ENCODE measurements at places on chromosomes 1 and 21.

DNA sequence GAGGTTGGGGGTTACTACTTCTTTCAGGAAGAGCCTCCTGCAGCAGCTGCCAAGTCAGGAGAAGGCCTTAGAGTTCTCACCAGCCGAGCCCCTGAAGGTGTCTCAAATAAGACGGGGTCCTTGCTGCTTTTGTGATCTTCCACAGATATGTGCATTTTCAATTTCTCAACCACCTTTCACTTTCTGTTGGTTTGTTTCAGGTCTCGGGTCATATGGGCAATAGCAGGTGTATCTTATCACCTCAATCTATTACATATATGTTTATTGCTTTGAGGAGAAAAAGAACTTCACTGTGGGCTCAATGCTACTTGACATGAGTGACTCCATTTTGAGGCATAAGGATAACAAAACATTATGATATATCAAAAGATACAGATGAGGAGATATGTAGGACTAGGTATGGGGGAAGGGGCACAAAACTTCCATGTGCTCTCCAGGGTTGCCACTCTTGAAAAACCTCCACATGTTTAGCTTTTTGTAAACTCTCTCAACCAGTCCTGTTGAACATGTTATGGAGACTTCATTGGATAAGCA is 1171.4 kb upstream of the ADGRL2 start:
- no peak for DNase-seq

- DNase-seq, result no peak
Measured at GRCh38 chr21:28148400-28149064, 844.1 kb downstream of the LTN1 start.

DNA sequence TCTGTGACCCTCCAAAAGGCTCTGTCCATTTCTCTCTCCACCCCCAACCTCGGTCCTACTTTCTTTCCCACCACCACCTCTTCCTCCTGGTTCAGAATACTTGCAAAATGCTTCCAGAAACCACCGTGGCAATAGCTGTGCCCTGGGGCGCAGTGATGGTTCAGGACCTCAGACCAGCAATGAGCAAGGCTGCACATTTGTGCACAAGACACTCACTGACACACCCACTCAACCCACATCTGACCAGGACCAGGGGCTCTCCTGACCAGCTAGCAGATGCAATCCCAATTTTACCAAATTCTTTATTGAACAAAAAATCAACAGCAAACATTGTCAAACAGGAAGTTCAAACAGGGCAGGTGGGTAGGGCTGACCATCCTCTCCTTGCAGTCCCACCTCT is 25.7 kb downstream of the SPOCD1 start:
- DNase-seq, result no peak

- DNase-seq, result no peak
Measured at GRCh38 chr1:10424034-10424433, 6.2 kb upstream of the CENPS start.

DNA sequence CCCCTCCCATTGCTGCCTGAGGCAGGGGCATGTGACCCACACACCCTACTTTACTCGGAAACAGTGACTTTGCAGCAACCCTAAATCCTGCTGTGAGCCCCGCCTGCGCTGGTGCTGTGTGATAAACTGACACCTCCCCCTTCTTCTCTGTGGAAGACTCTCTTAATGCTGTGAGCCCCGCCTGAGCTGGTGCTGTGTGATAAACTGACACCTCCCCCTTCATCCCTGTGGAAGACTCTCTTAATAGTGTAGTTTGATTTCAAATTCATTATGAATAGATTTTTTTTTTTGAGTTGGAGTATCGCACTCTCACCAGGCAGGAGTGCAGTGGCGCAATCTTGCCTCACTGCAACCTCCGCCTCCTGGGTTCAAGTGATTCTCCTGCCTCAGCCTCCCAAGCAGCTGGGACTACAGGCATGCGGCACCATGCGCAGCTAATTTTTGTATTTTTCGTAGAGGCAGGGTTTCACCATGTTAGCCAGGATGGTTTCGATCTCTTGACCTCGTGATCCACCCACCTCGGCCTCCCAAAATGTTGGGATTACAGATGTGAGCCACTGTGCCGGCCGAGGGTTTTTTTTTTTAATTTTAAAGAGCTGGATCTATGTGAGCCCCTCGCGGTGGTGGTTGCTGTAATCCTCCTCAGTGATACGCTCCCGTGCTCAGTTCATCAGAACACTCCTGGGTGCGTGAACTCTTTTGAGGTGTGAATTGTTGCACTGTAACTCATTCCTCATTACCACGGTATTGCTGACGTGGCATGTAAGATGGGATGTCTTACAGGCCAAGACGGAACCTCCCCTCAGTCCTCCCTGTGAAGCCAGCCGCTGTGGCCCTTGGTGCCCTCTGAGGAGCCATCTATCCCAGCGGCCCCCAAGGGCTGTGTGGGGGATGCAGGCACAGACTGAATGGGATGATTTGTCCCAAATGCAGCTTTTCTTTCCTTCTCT is 60.3 kb downstream of the GALNT2 start:
- DNase-seq, result no peak

- no peak for DNase-seq
Measured at GRCh38 chr21:39315603-39316445, 2.4 kb upstream of the BRWD1 start.

DNA sequence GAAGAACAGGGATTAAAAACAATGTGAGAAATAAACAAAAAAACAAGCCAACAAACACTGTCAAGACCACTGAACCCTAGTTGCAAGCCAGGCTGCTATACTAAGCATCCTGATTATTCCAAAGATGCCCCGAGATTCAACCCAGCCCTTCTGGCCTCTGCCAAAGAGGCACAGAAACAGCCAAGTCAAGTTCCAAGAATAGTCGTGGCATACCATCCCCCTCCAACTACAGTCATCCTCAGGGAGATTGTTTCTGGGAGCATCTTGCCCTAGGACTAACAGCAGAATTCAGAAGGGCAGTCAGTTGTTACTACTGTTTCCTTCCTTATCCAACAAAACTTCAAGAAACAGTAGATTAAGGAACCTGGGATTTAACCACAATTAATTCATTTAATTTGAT is 52.3 kb downstream of the ABL2 start:
- DNase-seq, result no peak

GRCh38 chr1:96927125-96927524 is 205.5 kb downstream of the PTBP2 start:
- DNase-seq, result no peak

DNA sequence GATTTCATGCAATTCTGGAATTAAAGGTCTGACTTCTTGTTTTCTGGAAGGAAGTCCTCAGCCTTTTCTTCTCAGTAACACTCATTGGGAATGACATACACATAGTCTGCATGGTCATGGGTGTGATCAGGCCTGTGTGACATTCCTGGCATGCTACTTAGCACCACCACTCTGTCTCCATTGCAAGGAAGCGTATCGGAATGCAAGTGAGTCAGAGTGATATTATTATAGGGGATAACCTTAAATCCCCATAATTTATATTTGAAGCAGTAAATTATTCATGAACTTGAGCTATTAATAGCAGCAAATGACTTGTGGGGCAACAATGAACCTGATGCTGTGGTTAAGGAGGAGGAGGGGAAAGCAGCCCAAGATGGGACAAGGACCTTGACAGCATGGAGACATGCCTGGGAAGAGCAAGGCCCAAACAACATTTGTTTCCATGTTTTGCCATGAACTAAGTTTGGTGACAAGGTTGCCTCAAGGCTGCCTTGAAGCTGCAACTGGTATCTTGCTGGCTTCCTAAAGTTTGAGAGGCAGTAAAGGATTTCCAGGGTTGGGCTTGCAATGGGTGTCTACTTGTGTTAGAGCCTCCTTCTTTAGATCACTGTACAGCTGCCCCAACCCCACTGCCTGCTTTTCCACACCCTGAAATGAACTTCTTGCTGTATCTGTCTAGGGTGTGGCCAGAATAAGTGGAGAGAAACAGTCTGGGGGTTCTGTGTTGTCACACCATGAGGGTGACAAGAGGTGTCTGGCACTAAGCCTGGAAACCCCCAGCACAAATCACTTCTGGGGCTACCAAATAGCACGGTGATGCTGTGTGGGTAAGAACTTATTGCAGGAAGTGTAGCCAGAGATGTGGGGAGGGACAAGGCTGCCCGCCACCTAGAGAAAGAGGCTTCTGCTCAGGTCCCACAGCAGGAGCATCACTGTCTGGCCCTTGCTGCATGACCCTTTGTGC is 4.6 kb downstream of the MAB21L3 start:
- DNase-seq, result no peak

GRCh38 chr1:211328084-211328694 is 1.6 kb downstream of the TRAF5 start:
- no peak for DNase-seq

DNA sequence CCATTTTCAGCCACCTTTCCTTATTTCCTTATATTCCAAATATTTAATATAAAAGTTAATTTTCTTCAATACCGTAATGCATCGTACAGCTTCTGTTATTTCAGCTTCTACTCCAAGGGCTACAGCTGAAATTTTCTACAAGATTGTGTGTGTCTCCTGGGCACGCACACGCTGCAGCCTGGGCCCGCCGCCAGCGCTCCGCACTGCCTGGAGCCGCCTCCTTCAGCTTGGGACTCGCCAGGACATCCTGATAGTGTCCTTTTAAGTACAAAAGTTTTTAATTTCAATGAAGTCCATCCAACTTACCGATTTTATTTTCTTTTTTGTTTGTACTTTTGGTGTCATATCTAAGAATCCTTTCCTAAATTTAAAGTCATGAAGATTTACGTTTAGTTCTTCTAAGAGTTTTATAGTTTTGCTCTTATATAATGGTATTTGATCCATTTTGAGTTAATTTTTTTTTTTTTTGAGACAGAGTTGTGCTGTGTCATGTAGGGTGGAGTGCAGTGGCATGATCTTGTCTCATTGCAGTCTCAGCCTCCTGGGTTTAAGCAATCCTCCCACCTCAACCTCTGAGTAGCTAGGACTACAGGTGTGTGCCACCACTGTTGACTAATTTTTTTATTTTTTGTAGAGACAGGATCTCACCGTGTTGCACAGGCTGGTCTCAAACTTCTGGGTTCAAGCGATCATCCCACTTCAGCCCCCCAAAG is 82.8 kb downstream of the AXDND1 start:
- no peak for DNase-seq

DNA sequence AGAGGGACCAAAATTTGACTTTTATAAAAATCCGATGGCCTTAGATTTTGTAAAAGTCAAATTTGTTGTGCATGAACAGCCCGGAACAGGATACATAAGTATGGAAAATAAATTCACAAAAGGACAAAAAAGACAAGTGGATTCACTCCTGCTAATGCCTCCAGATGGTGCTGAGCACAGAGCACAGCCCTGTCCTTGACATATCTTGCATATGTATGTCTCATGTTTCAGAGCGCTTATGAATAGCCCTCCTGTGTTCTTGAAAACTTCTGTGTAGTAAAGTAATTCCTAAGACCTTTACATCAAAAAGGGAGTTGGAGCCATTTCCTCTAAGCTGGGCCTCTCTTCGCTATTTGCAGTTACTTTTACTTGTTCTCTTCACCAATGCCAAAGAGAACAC is 110.7 kb upstream of the RAB3GAP2 start:
- no peak for DNase-seq

DNA sequence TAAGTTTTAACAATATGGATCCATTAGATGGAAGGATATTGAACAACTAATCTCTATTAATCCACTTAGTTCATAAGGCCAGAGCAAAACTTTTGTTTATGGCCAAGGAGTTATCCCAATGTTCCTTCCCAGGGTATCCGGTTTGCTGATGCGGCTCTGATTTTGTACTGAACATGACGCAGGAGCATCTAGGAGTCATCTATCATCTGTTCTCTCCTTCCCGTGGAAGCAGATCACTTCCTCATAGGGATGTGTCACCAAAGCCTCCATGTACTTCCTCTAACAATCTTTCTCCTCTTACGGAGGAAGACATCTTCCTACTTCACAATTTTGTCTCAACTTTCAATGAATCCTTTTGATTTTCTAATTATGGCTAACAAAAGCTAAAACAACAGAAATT is 206.6 kb downstream of the APP start:
- no peak for DNase-seq

All from COLO829 (cell line).